HT1080 (cell line): ENCODE measurements at places on chromosomes 7 and 10.

GRCh38 chr7:26667514-26668133 is 196.8 kb downstream of the SKAP2 start:
- peak; percentile 90 for DNase-seq

GRCh38 chr10:112990271-112990670 is 40.2 kb downstream of the TCF7L2 start:
- peak; percentile 27 for DNase-seq

DNA sequence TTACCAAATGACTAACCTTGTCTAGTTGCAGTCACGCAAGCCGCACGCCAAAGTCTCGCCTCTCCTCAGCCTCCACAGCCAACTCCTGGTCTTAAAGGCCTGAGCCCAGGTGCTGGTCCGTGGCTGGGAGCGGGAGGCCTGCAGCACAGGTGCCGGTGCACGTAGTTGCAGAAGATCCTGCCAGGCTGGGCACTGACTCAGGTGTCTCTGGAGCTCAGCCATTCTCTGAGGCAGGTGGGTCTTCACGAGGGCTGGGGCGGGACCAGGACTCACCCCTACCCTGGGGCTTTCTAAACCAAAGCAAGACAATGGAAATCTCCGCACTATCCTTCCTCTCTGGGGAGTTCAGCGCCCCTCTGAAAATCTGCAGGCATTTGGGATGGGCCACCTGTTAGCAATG is 216.4 kb downstream of the MLLT10 start:
- DNase-seq = no peak

- no peak for DNase-seq
Measured at GRCh38 chr10:88557256-88557655, 25.9 kb downstream of the RNLS start.

GRCh38 chr7:108603656-108604306 is 34.1 kb downstream of the DNAJB9 start:
- no peak for DNase-seq

DNA sequence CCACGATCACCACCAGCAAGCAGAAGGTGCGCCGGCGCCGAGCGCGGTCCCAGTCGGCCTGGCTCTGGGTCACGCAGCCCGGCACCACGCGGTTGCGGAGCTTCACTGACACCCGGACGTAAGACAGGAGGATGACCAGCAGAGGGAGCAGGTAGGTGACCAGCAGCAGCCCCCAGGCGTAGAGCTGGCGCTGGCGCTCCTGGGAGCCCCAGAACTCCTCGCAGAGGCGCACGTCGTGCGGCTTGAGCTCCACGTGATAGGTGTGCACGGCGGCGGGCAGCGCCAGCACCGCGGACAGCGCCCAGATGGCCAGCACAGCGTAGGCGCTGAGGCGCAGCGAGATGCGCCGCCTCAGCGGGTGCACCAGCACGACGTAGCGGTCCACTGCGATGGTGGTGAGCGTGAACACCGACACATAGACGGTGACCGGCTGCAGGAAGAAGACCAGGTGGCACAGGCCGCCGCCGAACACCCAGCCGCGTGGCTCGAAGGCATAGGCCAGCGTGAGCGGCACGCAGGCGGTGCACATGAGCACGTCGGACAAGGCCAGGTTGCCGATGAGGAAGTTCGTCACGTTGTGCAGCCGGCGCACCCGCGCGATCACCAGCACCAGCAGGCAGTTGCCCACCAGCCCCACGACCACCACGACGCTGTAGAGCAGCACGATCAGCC is 920 bp downstream of the PRLHR start:
- DNase-seq = no peak

GRCh38 chr10:4066581-4067390 is 281.8 kb upstream of the KLF6 start:
- no peak for DNase-seq

- no peak for DNase-seq
Measured at GRCh38 chr7:44760034-44760580, 11.5 kb downstream of the ZMIZ2 start.

DNA sequence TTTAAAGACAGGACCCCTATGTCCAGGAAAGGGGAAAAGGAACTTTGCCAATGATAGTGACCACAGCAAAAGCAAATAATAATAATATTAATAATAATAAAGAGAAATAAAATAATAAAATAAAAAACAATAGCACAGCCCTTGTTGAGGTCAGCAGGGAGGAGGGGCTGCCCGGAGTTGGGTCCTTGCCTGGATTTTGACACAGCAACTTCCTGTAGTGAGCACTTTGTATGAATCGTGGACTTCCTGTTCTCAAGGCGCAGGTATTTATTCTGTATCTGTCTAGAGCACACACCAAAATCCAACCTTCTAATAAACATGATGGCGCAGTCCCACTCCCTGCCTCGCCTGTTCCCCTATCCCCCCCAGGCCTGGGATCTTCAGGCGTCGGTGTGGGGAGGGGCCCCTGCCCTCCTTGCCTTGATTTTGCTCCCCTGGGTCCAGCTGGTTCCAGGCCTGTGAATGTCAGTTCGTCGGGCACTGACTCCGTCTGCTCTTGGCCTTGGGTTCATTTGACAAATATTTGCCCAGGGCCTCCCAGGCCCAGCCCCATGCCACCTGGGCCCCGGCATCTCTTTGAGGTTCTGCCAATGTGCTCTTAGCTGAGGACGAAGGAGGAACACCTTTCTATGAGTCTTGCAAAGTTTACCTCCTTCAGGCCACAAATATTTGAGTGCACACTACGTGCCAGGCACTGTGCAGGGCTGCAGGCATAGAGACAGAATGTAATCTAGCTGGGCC is 13.9 kb downstream of the TRIM8 start:
- peak; percentile 23 for DNase-seq

GRCh38 chr7:157708919-157709295 is 372.1 kb downstream of the DNAJB6 start:
- no peak for DNase-seq

- peak; percentile 37 for DNase-seq
Measured at GRCh38 chr7:27689591-27690164, 27.0 kb upstream of the HIBADH start.

DNA sequence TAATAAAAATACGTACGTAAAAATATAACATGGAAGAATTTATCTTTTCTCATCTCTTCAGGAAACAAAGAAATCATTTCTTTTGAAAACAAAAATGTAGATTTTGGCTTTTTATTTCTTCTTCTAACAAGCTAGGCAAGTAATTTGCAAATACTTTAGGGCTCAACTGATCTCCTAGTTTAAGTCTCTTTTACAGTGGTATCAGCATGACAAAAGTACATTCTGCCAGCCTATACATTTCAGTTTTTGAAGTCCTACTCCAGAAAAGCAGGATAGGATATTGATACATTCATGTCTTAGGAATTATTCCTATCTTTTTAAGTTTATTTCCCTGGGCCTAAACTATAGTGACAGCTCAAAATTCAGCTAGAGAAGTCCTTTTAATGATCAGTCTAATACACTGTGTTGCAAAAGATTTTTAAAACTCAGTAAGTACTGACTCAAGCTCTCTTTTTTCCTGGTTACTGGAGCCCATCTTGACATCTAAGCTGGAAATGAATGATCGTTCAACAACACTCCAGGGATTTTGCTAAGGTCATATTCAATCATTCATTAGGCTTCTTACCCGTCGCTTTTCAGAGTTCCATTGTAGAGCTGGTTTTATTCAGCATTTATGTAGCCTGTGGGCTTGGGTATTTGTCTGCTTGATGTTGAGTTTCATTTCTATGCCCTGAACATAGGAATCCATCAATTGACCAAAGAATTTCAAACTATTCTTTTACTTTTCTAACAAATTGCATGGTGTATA is 12.2 kb upstream of the FAM53B start:
- no peak for DNase-seq

DNA sequence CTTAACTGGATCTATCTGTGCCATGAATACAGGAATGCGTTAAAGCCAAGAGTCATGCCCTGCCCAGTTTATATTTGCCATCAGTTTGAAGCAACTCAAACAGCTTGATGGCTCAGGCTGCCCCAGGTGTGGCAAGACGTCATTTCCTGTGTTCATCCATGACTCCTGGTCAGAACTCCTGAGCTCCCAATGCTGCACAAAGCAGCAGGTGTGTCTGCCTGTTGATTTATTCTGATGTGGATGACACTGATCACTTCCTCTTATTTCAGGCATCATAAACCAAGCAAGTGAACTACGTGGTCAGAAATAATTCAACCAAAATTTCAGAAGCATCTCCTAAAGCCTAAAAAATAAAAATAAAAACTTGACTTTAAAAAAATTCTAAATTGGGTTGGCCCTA is 68.5 kb downstream of the EZH2 start:
- no peak for DNase-seq

DNA sequence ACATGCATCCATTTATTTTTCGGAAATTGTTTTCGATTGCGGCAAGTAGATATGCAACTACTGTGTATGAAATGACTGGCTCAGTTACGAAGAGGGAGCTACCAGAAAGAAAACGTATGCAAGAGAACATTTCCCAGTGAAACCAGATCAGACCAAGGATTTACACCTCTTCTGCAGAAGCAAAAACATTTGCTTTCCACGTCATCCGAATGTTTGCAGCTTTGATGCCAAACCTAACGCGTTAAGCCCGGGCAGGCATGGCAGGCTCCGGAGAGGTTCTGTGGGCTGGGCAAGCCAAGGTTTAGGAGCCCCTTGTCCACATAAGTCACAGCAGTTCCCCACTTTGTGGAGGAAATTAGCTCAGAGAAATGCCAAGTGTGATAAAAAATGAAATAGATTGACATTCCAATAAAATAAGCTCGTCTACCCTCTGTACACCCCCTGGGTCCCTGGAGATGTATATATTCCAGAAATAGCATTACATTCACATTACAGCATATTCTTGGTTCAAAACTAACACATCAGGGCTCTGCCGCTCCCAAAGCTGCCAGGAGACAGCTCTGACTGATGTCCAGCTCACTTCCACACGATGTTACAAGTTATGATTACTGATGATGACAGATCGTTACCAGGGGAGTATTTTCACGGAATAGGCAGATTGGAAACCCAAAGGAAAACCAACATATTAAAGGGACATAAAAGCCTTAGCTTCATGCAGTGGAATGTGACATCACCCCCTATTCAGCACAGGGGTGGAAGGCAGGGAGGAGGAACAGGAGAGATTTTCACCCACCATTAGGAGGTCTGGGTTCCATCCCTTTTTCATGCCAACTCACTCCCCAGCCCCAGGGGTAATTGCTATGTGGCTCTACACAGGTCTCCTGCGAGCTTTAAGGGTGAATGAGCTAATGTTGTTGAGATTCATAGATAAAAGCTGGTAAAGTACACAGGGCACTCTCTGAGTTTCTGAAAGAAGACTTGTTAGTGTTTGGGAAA is 81.5 kb downstream of the LYZL1 start:
- DNase-seq = no peak
